ENCODE measurements at places on chromosomes 12 and 14. TPM values are rescaled to one million over a fixed set of nuclear protein-coding genes. Genes with fewer than 3 reads are reported as not detected.

Gene CFL2
- total RNA-seq: 30.4 TPM

Gene CMA1
- total RNA-seq: not detected

Gene NGB
- total RNA-seq: 1.4 TPM

Gene KIF5A
- total RNA-seq: 1.3 TPM

Gene SMOC1
- 0.82 TPM for total RNA-seq

Gene IGF1
- 15.5 TPM for total RNA-seq

Gene LRRK2
- 4.2 TPM for total RNA-seq

Gene DPY19L2
- total RNA-seq: 5.2 TPM

Gene GDF3
- not detected for total RNA-seq

Gene PRPH
- 7.9 TPM for total RNA-seq

Gene CCER1
- not detected for total RNA-seq

Gene LRR1
- total RNA-seq: 3.0 TPM

Gene ITGB7
- 8.3 TPM for total RNA-seq

Gene AMDHD1
- 0.55 TPM for total RNA-seq

GRCh38 chr12:54973556-54973955 is 11.0 kb downstream of the TESPA1 start:
- no peak for DNase-seq

- DNase-seq: peak; percentile 48
These were observed 28.6 kb downstream of the SUDS3 start for GRCh38 chr12:118404876-118405521.

DNA sequence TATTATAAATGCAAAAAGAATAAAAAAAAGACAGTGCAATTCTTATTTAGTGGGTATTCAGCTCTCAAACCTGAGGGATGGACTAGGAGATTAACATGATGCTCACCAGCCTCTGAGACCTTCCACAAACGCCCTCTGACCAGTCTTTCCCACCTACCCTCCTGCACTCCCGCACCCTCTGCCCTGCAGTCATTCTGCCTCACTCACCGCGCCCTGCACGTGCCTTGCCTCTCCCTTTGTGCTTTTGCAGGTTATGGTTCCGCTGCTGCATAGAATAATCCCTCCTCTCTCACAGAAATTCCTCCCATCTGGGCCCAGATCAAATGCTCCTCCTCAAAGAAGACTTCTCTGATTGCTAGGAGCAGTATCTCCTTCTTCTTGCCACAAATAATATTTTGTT is 28.5 kb upstream of the TMCC3 start:
- peak; percentile 13 for DNase-seq

DNA sequence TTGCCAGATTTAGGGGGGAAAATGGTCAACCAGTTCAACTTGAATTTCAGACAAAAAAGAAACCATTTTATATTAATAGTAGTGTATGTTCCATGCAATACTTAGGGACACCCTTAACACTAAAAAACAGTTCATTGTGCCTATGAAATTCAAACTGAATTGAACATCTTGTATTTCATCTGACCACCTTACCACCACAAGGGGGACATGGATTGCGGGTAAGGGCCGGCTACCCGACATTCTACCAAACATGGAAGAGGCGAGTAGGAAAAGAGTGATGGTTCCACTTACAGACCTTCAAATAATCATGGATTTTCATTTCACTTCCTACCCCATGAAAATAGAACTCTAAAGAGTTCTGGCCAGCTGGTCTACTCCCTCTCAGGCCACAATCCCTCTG is 10.3 kb upstream of the STK38L start:
- no peak for DNase-seq

DNA sequence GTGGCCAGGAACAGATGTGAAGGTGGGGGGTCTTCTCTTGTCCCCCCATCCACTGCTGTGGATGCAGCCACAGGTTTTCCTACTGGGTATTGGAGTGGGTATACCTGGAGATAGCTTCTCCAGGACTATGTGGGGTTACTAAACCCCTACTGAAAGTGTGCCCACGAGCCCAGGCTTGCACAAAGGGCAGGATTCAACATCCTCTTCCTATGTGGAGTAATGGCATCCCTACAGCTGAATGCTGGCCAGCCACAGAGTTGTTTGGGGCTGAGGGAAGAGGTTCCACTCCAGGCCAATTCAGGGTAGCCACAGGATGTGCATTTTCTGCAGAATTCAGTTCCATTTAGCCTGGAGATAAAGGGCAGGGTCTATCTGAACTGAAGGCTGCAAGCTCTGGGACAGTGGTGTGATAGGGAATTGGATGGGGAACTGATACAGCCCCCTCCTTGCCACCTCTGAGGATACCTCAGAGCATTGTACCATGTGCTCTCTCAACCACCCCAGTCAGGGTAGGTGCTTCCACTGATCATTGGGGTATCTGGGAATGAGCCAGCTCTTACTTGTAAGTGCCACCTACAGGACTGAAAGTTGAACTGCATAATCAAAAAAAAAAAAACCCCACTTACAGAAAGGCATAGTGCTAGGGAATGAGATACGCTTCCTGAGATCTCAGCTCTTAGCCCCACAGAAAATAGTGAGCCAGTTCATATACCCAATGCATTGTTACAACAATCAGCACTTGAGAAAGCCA is 187.1 kb downstream of the KITLG start:
- no peak for DNase-seq

- DNase-seq: no peak
These were observed 123.9 kb downstream of the PRMT8 start for GRCh38 chr12:3614806-3615466.

- DNase-seq: no peak
These were observed 940.2 kb upstream of the MDGA2 start for GRCh38 chr14:48615618-48616017.

- DNase-seq: no peak
These were observed 73.3 kb upstream of the USP44 start for GRCh38 chr12:95624589-95624988.

- no peak for DNase-seq
These were observed 38.9 kb upstream of the KTN1 start for GRCh38 chr14:55540847-55541773.

- DNase-seq: no peak
These were observed 121.3 kb upstream of the IGF1 start for GRCh38 chr12:102601621-102602020.

DNA sequence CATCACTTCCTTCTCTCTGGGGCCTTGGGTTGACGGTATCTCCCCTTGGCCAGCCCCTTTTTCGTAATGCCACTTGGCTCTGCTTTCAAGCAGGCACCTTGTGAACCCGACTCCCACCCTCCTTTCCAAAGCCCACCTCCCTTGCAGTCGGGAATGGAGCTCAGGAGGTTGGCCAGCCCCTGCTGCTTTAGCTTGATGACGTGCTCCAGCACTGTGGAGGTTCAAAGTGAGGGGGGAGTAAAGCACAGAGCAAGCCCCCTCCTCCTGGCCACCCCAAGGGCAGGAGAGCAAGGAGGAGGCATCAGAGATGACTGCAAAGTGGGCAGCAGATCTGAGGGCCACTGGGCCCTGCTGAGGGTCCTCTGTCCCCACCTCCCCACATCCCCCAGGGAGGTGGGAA is 103.4 kb downstream of the ZFP36L1 start:
- no peak for DNase-seq

DNA sequence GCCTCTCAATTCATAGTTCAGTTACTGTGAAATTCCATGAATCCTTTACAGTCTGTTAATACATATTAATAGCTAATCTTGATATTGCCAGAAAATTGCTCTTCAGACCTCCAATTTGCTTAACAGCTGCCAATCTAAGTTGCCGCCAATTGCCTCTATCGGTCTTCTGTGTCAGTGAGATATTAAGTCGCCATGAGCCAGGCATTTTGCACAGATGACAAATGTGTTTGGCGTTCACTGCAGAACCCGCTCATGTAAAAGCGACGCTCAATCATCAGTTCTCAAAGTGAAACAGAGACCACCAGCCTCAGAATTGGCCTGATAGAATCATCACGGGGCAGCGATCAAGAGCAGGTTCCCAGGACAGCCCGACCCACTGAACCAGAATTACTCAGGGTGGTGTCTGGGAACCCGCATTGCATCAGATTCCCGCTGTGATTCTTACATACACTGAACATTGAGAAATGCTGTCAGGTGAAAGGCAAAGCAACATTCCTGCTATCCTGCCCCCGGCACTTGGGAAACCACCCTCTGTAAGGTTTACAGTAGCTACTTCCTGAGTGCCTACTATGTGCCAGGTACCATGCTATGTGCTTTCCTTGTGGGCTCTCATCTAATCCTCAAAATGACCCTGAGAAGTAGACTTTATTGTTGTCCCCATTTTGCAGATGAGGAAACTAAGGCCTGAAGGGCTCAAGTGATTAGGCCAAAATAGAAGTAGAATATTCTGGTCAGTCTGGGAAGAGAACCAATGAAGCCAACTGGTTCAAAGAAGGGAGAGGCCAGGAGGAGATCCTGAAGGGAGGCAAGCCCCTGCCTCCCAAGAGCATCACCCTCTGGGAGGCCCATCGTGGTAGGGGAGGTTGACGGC is 216.4 kb downstream of the SLC41A2 start:
- DNase-seq: no peak

DNA sequence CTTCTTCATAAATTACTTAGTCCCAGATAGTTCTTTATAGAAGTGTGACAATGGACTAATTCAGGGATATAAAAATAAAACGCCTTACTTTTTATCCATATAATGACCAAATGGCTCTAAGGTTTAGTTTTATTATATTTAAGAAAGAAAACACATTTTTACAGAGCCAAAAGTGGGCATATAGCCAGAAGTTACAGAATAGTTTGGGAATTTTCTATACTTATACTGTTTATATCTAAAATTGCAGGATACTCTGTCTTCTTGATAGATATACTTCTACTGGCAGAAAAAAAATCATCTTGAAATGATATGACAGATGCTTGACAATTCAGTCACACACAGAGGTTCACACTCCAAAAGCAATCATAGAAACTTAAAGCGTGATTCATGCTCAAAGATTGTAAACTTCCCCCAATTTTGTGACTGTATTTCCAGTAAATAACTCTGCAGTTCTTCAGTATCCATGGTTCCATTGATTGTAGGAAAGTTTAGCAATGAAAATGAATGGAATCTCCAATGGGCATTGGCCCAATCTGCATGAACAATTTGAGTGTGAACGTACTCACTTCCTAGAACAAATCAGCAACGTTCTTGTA is 307.8 kb downstream of the NOVA1 start:
- DNase-seq: no peak

DNA sequence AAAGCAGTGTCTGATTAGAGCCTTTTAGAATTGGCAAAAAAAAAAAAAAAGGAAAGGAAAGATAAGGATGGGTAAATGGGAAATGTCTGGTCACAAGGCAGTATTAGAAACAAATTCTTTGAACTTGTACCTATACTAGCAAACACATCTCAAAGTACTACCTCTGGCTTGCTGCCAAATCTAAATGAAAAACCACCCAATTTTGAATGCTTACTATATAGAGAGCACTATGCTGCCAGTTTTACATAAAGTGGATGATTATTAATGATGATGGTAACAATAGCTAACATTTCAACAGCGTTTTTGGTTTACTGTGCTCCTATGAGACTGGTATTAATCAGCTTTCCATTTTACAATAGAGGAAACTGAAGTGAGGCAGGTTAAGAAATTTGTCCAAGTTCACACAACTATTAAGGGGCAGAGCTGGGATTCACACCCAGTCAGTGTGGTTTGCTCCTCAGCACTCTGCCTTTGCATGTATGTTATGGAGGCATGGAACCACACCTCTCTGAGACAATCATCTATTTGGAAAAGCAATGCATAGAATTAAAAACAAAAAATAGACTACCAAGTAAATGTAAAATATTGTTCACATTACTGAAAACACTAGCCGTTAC is 34.2 kb downstream of the ATP2B1 start:
- DNase-seq: no peak

GRCh38 chr12:9647825-9648700 is 21.4 kb upstream of the CLEC2D start:
- DNase-seq: peak; percentile 88

- no peak for DNase-seq
These were observed 66.5 kb downstream of the C2CD5 start for GRCh38 chr12:22477894-22478287.

DNA sequence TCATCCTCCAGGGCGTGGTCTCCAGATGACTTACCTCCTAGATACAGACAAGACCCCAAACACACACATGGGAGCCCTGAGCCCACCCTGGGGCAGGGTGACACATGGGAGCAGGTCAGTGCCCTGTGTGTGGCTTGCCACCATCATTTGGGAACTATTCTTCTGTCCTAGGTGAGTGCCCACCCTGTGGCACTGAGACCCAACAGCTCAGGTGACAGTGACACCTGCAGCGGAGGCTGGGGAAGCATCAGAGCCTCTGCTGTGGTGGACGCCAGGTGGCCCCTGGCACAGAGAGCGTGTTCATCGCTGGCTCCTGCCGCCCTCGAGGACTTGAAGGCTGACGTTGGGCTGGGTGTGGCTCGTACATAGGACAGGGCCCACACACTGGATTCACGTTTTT is 23.0 kb downstream of the SFSWAP start:
- DNase-seq: no peak

DNA sequence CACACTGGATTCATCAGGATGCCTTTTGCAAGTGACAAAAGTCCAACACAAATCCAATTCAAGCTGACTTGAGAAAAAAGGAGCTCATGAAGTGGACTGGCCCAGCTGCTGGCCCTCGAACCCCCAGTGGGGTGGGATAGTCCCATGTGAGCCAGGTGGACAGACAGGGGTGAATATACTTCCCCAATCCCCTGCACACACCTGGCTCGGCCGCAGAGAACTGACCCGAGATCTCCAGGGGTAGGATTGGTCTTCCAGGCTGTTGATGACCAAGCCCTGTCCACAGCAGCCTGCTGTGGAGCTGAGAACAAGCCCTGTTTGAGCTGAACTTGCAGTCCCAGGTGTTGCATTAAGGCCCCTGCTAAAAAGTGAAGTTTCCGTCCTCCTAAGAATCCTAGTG is 56.2 kb downstream of the TPCN1 start:
- DNase-seq: no peak

DNA sequence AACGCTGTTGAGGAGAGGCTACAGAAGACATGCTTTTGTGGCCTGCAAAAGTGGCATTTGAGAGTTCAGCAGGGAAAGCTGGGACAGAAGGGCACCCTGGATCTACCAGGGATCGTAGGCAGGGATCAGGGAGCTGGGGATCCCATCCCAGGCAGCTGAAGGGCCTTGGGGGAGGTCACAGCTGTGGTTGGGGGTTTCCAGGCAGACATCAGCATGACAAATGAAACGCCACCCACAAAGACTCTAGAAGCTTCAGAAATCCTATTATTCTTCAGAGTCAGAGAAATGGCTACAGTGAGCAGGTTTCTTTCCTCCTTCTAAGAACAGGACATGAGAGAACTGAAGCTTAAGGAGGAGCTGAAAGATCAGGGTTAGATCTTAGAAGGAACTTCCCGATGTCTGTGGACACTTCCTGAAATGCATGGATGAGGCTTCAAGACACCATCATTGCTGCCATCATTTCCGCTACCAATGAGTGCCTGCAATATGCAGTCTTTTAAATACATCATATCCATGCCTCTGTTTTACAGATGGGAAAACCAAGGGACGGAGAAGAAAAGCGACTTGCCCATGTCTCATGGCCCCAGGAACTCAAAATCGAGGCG is 104.3 kb downstream of the RBM19 start:
- DNase-seq: no peak

DNA sequence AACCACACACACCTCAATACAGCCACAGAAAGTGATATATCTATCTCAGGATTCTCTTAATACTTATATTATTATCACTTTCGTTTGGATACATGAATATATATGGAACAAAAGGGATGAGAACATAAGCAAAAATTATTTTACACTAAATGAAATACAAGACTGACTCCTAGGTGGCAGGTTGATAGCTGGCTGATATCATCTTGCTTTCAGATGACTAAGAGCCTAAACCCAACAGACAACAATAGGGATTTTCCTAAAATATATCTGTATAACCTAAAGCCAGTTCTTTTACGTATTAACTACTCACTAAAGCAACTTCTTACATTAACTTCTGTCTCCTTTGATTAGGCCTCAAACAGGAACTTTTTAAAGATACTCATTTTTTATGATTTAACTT is 65.1 kb downstream of the BAZ1A start:
- DNase-seq: no peak

GRCh38 chr12:129138776-129139175 is 285.5 kb downstream of the GLT1D1 start:
- DNase-seq: no peak

Data from transverse colon (tissue), 4 donors.